ENCODE measurements at places on chromosomes 12 and 14.
A peak's percentile ranks its signal among the peaks of the same experiment; 100 is the strongest.

- no peak for DNase-seq
These were observed 3.2 kb downstream of the SNAPC1 start for GRCh38 chr14:61765225-61765943.

DNA sequence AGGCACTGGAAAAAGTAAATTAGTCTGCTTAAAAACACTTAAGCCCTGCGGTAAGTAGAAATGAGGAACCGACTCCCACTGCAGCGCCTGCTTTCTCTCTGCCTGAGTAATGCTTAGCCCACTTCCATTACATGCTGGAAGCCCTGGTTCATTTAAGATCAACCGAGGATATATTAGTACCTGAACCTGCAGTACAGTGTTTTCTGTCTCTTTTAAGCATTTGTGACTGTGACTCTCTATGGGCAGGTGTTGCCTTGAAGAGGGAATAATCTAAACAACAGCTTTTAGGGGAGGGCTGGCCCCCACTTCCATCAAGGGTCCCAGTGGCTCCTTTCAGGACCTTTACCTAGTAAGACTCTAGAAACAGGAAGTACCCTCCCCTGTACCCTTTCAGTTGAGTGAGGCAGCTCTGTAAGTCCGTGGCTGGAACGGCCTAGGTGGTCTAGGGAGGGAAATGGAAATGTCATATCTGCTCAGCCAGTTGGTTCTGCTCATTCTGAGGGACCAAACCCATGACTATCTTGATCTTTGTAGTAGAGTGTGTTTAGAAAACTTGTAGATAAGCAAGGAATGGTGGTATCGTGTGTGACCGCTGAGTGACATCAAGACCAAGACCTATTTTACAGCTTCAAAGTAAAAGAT, 56.2 kb downstream of the FNTB start:
- DNase-seq, result no peak

DNA sequence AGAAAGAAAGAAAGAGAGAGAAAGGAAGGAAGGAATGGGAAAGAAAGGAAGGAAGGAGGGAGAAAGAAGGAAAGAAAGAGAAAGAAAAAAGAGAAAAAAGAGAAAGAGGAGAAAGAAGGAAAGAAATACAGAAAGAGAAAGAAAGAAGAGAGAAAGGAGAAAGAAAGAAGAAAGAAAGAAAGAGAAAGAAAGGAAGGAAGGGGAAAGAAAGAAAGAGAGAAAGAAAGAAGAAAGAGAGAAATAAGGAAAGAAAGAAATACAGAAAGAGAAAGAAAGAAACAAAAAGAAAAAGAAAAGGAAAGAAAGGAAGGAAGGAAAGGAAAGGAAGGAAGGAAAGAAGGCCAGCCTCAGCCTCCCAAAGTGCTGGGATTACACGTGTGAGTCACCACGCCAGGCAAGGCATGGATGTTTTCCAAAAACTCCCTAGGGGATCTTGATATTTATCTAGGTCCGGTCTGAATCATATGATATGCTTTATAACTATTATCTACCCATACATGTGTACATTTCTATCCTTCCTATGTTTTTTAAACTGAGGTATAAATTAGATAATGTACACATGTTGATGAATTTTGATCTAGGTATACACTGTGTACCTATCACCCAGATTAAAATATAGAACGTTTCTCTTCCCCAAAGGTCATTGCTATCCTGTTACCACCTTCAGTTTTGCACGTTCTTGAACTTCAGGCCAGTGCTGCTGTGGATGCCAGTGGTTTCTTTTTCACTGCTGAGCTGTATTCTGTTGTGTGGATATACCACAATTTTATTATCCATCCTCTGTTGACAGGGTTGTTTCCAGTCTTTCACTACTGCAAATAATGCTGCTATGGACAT, 177.9 kb downstream of the RBM19 start:
- no peak for DNase-seq

DNA sequence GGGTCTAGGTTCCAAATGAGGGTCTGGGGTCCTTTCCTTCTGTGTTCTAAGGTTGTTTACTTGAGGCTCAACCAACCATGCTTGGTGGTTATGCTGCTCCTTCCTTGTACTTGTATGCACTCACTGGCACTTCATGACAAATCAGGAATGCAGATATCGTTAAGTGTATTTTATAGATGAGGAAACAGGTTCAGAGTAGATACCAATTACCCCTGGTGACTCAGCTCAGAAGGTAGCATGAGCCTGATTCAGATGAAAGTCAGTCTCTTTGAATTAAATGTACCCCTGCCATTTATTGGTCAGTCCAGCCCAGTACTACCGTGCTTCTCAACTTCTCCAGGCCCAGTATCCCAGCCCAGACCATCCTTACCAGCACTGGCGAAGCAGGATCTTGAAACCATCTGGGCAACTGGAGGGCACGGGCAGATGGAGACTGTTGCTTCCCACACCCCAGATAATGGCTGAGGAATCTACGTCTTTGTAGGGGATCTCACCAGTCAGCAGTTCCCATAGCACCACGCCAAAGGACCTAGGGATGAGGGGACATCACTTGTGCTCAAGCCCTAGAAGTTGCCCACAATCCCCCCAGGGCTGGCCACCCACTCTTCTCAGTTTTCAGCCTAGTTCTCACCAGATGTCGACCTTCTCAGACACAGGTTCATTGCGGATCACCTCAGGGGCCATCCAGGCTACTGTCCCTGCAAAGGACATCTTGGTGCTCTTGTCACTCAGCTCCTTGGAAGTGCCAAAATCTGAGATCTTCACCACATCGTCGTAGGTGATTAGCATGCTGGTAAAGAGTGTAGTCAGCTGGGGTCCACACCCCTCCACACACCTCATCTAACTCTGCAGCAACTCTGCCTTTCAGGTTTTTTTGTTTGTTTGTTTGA, 14.3 kb downstream of the MAP3K12 start:
- DNase-seq, result no peak

GRCh38 chr14:69841656-69842055, 37.6 kb upstream of the SMOC1 start:
- no peak for DNase-seq

DNA sequence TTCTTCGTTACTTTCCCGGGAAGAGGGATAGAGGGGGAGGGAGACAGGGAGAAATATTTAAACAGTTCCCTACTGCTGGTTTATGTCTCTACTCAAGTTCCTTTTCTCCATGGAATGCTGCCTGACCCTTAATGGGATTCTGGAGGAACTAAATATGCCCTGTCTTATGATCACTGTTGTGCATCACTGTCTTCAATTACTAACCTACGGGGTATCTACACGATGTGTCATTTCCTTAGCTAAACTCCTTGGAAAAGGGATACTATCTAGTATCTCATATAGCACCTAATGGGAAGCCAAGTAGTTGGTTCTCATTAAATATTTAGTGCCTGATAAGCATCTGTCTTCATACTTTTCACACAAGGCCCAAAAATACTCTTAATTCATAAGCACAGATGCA, 37.5 kb upstream of the FBLN5 start:
- DNase-seq, result no peak

DNA sequence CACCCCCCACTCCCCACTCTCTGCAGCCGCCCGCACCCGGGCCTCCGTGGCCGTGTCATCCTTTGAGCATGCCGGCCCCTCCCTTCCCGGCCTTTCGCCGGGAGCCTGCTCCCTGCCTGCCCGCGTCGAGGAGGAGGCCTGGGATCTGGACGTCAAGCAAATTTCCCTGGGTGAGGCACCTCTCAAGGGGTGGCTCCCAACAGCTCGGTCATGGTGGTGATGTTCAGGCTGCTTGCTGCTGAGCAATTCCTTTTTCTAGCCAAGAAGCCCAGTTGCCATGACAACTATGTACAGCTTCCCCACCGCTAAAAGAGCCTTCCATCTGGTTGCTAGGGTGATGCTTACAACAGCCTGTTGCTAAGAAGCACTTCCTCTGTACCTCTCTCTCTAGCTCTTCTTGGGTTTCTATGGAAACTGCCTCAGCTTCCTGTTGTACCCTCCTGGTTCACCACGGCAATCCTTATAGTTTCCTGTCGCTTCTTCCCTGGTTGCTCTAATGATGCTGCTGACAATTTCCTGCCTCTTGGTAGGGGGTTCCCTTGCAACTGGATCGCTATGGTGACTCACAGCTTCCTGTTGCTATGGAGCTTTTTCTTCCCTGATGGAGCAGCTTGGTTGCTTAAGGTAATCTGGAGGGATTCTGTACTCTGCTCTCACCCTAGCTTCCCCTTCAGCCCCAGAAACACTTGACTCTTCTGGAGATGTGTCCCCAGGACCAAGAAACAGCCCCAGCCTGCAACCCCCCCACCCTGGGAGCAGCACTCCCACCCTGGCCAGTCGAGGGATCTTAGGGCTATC, 11.0 kb downstream of the ZNF219 start:
- peak; percentile 60 for DNase-seq

- no peak for DNase-seq
These were observed 1.6 kb upstream of the ASB2 start for GRCh38 chr14:93977790-93978581.

All from SK-N-DZ (cell line).